Pons (tissue), 1 donor: ENCODE measurements at places on chromosomes 11 and 22.

- DNase-seq = no peak
Measured at GRCh38 chr11:9956483-9956882, 292.6 kb downstream of the SWAP70 start.

DNA sequence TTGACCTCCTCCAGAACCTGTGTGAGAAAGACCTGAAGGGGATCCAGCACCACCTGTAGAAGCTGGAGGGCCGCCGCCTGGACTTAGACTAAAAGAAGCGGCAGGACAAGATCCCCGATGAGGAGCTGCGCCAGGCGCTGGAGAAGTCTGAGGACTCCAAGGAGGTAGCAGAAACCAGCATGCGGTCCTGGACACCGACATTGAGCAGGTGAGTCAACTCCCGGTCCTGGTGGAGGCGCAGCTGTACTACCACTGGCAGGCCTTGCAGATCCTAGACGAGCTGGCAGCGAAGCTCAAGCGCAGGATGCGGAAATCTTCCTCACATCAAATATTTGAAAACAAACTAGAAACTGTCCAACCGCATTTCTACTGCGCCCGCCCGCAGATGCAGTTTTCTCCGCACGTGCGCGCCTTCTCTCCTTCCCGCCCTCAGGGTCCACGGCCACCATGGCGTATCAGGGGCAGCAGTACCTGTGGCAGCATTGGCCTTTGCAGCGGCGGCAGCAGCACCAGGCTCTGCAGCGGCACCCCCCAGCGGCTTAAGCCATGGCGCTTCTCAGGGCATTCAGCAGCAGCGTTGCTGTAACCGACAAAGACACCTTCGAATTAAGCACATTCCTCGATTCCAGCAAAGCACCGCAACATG lies 10.2 kb downstream of the CLDN25 start:
- DNase-seq = no peak

- DNase-seq = no peak
Measured at GRCh38 chr11:107840129-107840484, 18.5 kb downstream of the SLC35F2 start.

- no peak for DNase-seq
Measured at GRCh38 chr11:88327462-88328143, 9.9 kb downstream of the CTSC start.

DNA sequence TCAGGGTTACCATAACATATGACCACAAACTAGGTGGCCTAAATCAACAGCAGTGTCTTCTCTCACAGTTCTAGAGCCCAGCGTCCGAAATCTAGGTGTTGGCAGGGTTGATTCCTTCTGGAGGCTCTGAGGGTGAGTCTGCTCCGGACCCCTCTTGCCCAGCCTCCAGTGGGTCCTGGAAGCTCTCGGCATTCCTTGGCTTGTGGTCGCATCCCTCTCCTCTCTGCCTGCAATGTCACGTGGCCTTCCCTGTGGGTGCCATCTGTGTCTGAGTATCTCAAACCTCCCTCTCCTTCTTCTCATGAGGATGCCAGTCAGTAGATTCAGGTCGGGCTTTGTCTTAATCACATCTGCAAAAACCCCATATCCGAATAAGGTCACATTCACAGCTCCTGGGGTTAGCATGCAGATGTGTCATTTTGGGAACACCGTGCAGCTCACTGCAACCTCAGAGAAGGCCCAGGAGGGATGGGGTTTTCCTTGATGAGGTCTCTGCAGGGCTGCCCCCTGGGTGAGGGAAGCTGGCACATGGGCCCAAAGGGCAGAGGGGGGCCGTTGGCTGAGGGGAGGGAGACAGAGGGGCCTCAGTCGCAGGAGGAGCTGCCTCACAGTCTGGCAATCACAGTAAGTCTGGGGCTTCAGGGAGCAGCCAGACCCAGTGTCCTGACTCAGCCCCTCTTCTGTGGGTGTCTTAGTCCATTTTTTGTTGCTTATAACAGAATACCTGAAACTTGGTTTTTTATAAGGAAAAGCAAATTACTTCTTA lies 41.2 kb downstream of the PARVG start:
- DNase-seq = no peak

DNA sequence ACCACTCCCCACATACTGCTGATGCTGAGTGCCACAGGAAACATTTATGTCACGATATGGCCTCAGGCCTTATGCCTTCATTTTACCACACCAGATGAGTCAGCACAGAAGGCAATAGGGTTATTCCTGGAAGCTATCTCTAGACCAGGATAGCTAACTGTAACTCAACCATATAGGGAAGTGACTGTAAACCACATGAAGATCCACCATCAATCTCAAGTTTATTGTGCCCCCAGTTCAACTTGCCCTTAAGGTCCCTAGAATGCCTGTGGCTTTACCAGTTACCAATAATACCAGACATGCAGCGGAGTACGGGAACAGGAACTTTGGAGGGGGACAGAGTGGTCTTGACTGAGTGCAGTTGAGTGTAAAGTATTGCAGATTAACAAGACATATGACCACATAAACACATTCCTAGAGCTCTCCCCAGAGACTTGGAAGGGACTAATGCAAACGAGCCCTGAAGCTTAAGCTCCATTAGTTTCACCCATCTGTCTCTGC lies 180.9 kb downstream of the KIF18A start:
- no peak for DNase-seq

DNA sequence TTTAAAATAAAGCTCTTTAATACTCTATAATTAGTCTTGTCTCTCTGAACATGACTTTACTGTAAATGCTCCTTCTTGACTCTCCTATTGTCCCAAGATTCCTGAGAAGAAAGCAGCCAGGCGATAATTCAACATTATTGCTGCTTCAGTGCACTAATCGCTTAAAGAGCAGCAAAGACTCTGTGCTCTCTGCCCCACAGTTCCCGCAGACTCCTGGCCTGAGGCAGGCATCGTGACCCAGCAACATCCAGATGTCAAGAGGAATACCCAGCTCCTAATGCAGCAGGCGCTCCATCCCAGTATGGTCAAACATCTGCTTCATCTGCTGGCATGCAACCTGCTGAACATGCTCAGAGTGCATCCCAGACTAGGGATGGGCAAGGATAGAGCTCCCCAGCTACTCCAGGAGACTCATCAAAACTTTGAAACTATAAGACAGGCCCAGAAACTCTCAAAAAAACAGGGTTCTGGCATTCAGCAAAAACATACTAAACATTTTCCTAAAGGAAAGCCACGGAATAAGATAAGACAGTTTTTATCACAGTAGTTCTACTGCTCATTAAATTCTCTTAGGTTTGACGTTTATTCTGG lies 270.0 kb downstream of the SOX6 start:
- no peak for DNase-seq

- no peak for DNase-seq
Measured at GRCh38 chr11:62245271-62245753, 3.3 kb downstream of the SCGB1D2 start.

DNA sequence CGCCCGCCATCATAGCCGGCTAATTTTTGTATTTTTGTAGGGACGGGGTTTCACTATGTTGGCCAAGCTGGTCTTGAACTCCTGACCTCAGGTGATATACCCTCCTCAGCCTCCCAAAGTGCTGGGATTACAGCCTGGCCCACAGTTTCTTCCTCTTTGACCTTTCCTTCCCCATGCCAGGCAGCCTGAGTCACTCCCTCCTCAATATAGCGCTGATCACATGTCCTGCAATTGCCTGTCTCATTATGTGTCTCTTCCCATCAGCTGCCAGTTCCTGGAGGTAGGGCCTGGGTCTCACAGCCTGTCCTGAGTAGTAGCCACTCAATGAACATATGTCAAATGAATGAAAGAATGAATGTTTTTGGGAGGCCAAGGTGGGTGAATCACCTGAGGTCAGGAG lies 43.0 kb upstream of the CCDC134 start:
- DNase-seq = no peak

DNA sequence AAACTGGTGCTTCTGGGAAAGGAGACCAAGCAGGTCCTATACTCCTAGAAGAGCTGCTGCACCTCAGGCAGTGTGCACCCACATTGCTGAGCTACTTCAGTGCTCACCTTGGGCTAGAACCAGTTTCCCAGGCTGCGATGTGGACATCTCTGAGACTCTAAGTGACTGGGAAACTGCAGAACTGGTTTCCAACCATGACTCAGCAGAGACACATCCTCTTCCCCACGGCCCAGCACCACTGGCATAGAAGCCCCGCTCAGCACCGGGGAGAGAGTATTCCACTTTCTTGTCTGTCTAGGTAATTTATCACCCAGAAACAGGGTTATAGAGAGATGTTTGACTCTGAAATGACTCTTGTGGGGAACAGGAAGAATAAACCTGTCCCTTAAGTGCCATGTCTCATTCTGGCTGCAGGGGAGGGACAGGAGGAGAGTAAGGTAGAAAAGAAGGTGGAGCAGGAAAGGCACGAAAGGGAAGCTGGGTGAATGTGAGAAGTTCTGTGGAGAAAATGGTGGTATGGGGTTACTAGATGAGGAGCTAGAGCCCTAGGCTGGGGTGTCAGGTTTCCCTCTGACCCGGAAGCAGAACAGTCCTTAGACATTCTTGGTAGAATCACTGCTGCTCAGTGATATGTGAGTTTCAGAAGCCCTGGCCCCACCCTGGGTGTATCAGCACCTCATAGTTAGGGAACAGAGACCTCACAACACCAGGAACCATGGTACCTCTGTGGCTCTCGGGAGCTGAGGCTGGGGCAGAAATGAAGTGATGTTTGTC lies 340.4 kb upstream of the NCAM1 start:
- no peak for DNase-seq

DNA sequence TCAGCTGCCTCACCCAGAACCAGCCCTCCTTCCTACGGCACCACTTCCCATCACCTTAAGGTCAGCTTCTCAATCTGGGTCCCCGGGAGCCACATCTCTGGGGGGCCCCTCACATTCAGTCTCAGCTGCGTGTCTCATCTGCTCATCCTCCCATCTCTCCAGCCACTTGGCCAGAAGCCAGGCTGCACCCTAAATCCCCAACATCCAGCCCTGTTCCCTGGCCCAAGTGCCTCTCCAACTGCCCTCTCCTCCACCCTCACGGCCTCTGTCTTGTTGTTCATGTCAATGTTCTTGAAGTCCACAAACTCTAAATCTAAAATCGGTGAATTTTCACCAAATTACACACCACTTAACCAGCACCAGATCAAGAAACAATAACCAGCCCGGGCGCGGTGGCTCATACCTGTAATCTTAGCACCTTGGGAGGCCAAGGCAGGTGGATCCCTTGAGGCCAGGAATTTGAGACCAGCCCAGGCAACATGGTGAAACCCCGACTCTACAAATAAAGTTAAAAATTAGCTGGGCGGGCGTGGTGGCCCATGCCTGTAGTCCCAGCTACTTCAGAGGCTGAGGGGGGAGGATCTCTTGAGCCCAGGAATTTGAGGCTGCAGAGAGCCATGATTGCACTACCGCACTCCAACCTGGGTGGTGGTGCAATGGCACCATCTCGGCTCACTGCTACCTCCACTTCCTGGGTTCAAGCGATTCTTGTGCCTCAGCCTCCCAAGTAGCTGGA lies 33.7 kb downstream of the A4GALT start:
- no peak for DNase-seq

DNA sequence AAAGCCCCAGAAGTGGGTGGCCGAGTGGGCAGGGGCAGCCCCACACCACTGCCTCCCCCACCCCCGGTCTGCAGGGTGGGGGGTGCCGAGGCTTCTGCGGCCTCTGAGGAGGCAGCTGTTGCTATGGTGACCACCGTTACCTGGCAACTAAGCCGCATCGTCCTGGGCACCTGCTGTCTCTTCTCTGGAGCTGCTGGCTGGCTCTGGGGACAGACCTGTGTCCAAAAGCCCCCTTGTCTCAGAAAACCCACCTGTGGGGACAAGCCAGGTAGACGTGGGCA lies 79.9 kb upstream of the PRR5 start:
- DNase-seq = no peak

DNA sequence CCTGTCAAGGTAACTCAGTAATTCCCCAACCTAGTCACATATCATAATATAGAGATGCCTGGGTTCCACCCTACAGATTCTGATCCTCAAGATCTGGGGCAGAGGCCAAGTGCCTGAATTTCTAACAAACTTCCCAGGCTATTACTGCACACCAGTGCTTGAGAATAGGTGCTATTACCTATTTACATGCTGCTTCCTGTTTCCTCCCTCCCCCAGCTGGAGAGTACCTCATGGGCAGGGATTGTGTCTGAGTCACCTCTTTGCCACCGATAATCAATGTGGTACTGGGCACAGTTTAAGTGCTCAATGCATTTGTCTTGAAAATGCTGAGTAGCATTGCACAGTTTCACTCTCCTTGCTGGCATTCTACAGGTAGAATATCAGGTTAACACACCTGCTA lies 582.2 kb upstream of the CADM1 start:
- no peak for DNase-seq

DNA sequence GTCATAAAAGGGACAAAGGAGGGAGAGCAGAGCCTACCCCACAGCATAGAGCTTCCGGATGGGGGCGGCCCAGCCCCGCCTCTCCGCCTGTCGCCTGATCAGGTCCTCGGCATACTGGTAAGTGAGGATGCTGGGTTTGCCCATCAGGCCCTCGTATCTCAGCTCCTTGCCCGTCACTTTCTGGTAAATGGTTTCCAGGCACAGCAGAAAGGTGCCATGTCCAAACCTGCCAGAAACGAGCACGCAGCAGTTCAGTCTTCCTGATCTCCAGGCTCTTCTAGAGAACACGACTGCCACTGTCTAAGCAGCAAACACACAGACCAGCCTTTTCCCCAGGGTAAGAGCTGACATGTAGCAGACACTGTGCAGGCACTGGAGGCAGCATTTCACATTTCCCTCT lies 17.4 kb upstream of the TMEM121B start:
- DNase-seq = no peak

GRCh38 chr11:42762348-42762747 lies 549.4 kb upstream of the API5 start:
- DNase-seq = no peak

GRCh38 chr11:116808262-116809175 lies 14.6 kb downstream of the APOA4 start:
- DNase-seq = no peak

- peak; percentile 79 for DNase-seq
Measured at GRCh38 chr11:14554959-14555358, 34.8 kb upstream of the PSMA1 start.

GRCh38 chr11:130001461-130002351 lies 929 bp downstream of the PRDM10 start:
- peak; percentile 17 for DNase-seq

- no peak for DNase-seq
Measured at GRCh38 chr22:41540006-41540315, 4.3 kb downstream of the POLR3H start.

- DNase-seq = no peak
Measured at GRCh38 chr11:73461335-73461840, 85.2 kb downstream of the RELT start.

- no peak for DNase-seq
Measured at GRCh38 chr11:19753451-19754106, 40.9 kb downstream of the NAV2 start.
